ENCODE measurements at places on chromosomes 1 and 21. TPM values are rescaled to one million over a fixed set of nuclear protein-coding genes. Genes with fewer than 3 reads are reported as not detected.

The ST6GALNAC5 gene
- 0.42 TPM for total RNA-seq

GRCh38 chr1:168032029-168032428, 95.2 kb upstream of the MPC2 start:
- no peak for DNase-seq

The ACBD6 gene
- 17.0 TPM for total RNA-seq

The CD58 gene
- 4.6 TPM for total RNA-seq

The IL10 gene
- 0.16 TPM for total RNA-seq

DNA sequence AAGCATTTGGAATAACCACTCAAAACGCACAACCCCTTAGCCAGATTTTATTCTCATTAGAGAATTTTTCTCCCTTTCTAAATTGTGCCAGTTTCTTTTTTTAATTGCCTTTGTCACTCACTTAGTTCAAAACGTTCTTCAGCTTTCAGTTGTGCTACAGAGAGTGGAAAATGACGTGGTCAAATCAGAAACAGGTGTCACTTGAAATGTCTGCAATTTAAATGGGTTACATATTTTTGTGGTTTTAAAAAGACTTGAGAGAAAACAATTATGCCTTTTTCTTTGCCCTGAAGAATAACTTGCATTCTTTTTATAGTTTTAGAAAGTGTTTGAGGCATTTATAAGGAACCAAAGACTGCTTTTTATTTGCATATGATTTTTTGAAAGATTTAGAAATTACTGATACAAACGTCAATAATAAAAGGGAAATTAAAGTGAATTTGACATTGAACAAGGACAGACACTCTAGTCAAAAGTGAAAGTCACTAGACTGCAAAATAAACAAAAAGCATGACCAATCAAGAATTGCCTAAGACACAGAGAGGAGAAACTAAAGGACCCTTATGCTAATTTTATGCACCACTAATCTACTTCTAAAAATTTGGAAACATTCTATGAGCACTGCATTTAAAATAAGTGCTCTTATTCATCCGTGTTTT, 191.0 kb downstream of the TPR start:
- no peak for DNase-seq

DNA sequence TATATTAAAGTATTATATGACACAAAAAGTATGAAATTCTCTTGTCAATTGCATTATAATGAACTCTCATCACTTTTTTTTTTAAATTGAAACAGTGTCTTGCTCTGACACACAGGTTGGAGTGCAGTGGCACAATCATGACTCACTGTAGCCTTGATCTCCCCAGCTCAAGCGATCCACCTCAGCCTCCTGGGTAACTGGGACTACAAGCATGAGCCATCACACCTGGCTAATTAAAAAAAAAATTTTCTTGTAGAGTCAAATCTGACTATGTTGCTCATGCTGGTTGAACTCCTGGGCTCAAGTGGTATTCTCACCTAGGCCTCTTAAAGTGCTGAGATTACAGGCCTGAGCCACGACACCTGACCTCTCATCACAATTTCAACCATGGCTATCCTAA, 259.3 kb downstream of the S1PR1 start:
- no peak for DNase-seq

GRCh38 chr1:246367041-246367440, 140.0 kb downstream of the SMYD3 start:
- DNase-seq, result no peak
